ENCODE measurements at places on chromosomes 3 and 15.

GRCh38 chr3:195054311-195054710 lies 216.6 kb downstream of the XXYLT1 start:
- DNase-seq, result no peak

GRCh38 chr3:94978084-94978483 lies 915.2 kb downstream of the NSUN3 start:
- no peak for DNase-seq

DNA sequence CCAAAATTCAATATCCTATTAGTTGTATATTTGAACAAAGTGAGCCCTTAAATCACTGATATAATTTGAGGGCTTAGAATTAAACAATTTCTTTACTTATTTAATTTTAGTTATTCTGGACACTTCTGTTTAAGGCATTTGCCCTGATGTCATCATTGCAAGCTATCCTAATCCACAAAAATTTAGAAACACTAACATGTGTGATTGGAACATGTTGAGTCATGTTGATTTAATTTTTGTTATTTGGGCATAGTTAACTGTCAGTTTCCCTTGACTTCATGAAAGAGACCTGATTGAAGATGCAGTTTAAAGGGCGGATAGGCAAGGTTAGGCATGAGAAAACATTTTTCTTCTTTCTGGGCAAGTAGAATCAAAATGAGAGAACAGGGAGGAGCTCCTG lies 682.6 kb downstream of the ROBO1 start:
- DNase-seq, result no peak

- no peak for DNase-seq
These were observed 49.1 kb downstream of the NR1D2 start for GRCh38 chr3:23994244-23994569.

- no peak for DNase-seq
These were observed 374.0 kb downstream of the SV2B start for GRCh38 chr15:91473894-91474545.

- DNase-seq, result no peak
These were observed 79.0 kb downstream of the RPLP1 start for GRCh38 chr15:69531665-69532027.

- DNase-seq, result no peak
These were observed 3.4 kb downstream of the SELENOK start for GRCh38 chr3:53888232-53888631.

All from GM13977 (cell line).